ENCODE measurements at places on chromosomes 7 and 10.

DNA sequence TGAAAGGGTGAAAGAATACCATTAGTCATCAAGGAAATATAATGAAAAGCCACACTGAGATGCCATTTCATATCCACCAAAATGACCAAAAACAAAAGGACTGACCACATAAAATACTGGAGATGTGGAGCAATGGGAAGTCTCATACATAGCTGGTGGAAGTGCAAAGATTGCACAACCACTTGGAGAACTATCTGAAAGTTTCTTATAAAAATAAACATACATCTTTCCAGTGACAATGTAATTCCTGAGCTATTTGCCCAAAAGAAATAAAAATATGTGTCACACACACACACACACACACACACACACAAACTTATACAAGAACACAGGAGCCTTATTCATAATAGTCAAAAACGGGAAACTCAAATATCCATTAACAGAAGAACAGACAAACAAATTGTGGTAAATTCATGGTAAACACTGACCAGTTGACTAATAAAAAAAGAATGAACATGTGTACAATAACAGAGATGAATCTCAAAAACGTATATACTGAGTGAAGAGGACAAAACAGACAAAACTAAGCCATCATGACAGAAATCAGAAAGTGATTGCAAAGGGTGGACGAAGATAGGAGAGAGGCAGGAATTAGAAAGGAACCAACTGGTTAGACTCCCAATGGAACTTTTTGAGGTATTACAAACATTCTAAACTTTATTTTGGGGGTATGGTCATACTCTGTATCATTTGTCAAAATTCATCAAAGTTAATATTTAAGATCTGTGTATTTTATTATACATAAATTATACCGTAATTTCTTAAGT is 21.5 kb downstream of the WASL start:
- peak; percentile 90 for DNase-seq

- no peak for DNase-seq
These were observed 87.8 kb downstream of the PRR15 start for GRCh38 chr7:29651477-29651876.

- no peak for DNase-seq
These were observed 128.0 kb downstream of the ELAPOR2 start for GRCh38 chr7:86931439-86931838.

GRCh38 chr10:47104151-47104605 is 192.9 kb downstream of the PTPN20 start:
- DNase-seq: peak; percentile 37

DNA sequence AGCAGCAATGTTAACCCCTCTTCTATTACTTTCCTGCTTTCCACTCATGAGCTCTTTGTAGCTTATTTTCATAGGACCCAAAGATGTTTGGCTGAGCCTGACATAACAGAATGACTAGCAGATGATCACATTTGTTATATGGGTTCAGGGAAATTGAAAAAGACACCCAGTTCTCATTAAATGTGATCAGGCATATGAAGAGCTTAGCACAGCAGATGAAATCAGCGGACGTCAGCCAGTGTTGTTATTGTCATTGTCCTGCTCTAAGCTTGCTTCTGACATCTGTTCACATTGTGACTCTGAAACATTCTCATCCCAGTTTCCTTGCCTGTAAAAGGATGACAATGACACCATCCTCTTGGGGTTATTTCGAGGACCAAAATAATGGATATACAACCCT is 43.5 kb downstream of the FAM241B start:
- DNase-seq: no peak

- DNase-seq: peak; percentile 51
These were observed 40.5 kb upstream of the PRKAR1B start for GRCh38 chr7:767580-767940.

DNA sequence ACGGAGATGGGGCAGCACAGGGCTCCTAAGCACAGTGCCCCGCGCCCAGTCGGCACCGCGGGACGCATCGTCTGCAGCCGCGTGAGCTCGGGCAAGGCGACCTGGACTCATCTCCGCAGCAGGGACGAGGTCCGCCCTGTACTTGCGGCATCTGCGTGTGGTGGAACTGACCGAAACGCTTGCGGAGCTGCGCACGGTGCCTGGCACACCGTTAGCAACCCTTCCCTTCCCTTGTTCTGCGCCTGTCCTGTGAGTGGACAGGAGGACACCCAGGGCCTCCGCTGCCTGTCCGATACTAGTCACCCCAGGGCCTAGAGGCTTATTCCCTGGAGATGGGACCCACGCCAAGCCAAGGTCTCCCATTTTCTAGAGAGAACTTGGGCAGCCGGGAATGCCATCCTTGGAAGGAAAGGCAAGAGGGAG is 98.5 kb downstream of the WDR11 start:
- DNase-seq: no peak

GRCh38 chr7:11716185-11716584 is 115.8 kb downstream of the THSD7A start:
- peak; percentile 71 for DNase-seq

All from fibroblast of skin of scalp (primary cell).